ENCODE measurements at places on chromosomes 6 and 20.

- DNase-seq = no peak
Measured at GRCh38 chr20:57470212-57470522, 54.8 kb downstream of the CTCFL start.

DNA sequence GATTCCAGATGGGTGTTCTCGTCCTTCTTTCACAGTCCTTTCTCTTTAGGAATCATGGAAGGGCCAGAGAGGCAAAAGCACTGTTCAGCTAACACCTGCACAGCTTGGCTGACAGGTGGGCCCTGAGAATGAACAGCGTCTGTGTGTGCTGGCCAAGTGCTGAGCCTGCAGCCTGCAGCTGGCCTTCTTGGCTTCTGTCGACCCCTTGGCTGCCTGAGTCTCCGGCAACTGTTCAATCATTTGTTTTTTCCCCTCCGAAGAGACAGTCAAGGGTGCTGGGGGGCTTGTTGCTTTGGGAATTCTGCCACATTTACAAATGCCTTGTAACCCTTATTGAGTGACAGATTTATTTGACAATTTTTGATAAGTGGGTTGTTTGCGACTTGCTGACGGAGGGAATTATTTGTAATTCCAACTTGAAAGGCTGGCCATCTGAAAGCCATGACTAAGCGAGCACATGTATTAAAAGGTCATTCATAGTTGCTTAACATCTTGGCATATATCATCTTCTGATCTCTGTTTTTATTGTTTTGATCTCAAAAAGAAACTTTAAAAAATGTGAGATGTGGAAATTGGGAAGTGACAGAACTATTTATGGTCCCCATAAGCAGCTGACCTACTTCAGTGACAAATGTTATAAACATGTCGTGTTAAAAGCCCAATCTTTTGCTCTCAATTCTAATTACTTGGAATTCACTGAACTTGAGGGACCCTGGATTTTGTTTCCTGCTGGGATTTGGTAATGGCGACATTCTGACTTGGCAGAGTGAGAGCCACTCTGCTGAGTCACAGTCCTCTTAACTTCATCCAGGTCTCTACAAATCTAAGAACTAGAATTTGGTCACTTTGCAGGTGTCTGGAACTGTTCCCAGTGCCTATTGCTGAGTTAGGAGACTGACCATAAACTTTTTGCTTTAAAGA, 41.9 kb upstream of the FERMT1 start:
- DNase-seq = no peak

GRCh38 chr6:36241728-36242127, 28.1 kb upstream of the PNPLA1 start:
- peak; percentile 89 for DNase-seq

GRCh38 chr6:166413491-166413951, 30.8 kb upstream of the MPC1 start:
- no peak for DNase-seq

- DNase-seq = no peak
Measured at GRCh38 chr20:7708782-7709181, 231.5 kb downstream of the HAO1 start.

DNA sequence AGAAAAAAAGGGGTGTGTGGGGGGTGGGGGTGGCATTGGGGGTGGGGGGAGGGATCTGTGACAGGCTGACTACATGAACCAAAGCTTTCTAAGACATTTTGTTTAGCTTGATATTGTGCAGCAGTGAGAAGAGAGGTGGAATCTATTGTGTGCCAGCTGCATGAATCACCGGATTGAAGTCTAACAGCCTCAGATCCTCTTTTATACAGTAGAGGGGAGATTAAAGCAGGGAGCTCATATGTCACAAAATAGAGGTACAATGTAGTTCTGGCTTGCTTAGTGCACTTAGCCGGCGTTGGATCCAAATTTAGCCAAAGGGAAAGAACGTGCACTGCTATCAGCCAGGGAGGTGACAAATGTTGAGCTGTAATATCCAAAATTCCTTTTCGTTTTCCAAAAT, 404.2 kb upstream of the CITED2 start:
- no peak for DNase-seq

Measured in common myeloid progenitor, CD34-positive (primary cell).